Activated CD4-positive, alpha-beta memory T cell treated with anti-CD3 and anti-CD28 coated beads for 36 hours (primary cell): ENCODE measurements at places on chromosomes 1 and 21.

- DNase-seq, result no peak
These were observed 343.8 kb downstream of the RPS6KC1 start for GRCh38 chr1:213394837-213395236.

DNA sequence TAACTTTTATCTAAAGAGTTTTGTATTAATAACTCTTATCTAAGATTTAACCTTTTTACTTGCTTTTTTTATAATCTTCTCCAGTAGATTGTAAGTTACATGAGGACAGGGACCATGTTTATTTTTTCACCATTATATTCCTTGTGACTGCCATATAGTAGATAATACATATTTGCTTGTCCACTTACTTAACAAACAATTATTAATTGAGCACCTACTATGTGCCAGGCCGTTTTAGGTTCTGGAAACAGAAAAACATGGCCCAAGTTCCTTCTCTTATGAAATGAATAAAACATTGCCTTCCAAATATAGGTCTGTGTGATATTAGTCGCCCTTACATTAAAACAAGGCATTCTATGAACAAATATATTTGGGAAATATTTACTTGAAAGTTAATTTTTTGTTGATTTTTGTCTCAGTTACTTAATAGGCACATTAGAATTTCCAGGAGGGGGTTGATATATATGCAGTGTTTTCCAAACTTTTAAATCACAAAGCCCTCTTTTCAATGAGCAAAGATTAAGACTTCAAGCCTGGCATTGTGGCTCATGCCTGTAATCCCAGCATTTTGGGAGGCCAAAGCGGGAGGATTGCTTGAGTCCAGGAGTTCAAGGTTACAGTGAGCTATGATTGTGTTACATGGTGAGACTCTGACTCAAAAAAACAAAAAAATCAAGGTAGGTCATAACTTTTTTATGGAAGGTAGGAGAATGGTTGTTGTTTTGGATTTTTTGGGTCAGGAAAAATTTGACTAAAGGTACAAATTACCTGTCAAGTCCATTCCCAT lies 22.7 kb downstream of the CDKN2C start:
- DNase-seq, result no peak

DNA sequence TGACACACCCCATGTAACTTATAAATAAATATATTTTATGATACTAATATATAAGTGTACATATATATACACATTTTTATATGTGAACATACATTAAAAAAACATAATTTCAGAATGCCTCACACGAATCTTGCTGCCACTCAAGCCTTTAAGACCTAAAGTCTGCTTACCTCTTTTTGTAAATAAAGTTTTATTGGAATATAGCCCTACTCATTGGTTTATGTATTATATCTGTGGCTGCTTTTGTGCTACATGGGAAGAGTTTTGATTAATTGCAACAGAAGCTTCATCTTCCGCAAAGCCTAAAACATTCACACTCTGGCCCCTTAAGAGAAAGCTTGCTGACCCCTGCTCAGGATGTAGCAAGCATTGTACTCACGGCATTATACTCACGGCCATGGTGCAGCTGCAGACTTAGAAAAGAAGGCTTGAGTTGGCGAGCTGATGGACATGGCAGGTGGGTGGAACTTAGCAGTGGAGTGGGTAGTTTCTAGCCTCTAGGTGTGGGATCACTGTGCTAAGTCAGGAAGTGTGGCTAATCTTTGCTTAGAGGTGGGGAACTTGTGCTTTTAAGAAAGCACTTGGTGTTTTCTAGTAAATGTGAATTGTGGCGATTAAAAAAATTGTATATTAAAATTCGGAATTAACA lies 80.8 kb downstream of the DYRK1A start:
- no peak for DNase-seq

GRCh38 chr1:110190282-110190929 lies 19.7 kb upstream of the KCNC4 start:
- DNase-seq, result no peak

GRCh38 chr1:61980561-61980960 lies 214.1 kb upstream of the L1TD1 start:
- peak; percentile 35 for DNase-seq

DNA sequence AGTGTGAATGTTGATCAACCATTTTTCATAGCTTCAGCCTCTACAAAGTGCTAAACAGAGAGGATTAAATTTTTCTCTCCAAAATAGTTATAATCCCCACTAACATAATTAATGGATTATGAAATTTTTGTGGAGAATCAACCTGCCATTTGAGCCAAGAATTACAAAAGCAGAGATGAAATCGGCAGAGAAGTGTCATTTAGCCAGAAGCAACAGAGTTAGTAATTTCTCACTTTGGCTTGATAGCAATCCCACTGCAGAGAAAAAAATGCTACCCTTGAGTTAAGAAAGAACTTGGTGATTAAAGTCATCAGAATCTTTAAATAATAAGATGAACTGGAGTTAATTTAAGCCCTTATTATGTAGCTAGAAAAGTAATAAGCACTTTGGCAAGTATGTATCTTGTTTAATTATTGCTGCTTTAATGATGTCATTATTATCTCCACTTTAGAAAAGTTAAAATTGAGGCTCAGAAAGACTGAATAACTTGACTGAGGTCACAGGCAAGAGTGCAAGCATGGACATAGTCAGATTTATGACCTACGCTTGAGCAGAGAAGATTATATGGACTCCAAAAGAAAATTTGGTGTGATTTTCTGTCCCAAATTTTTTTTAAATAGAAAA lies 37.3 kb downstream of the RGS4 start:
- DNase-seq, result no peak

GRCh38 chr1:33074193-33074945 lies 6.6 kb upstream of the AZIN2 start:
- DNase-seq, result no peak

DNA sequence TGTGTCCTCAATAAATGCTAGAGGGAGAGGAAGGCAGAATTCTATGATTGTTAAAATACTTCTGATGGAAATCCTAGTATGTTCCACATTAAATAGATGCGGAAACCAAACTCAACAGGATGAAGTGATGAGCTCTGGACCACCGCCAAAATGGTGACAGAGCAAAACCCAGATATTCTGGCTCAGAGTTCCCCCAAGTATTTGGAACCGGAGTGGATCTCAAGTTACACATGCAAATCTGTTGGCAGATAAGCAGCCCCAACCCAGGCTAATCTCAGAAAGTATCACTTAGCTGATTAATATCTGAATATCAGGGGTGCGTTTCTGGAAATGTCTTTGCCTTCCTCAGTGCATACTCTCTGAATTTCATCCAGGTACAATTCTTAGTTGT lies 17.4 kb upstream of the GRHL3 start:
- DNase-seq, result no peak

DNA sequence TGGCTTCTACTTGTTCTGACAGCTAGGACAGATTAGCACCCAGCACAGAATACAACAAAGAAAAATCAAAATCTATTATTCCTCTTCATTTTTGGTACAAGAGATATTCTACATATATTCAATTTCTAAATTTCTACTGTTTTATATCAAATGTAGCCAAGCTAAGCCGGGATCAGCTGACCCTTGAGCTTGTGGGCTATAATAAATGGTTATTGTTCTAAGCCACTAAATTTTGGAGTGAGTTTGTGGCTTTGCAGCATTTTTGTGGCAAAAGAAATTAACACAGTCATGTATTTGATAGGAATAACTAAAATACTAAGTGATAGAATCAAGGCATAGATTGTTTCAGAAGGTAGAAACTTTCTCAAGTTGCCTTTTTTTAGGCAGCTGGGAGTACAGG lies 50.7 kb downstream of the APP start:
- no peak for DNase-seq

- no peak for DNase-seq
These were observed at the start of gene OR1C1 for GRCh38 chr1:247760456-247760855. Gene OR1C1, minus strand, starts transcription at chr1:247760556. Its CDS starts 2,150 bp downstream, at chr1:247758406.

GRCh38 chr1:5599541-5599940 lies 392.7 kb downstream of the NPHP4 start:
- DNase-seq, result no peak

GRCh38 chr1:227328405-227329019 lies 10.2 kb upstream of the CDC42BPA start:
- DNase-seq, result no peak

GRCh38 chr21:38542263-38542662 lies 44.0 kb upstream of the ERG start:
- no peak for DNase-seq

DNA sequence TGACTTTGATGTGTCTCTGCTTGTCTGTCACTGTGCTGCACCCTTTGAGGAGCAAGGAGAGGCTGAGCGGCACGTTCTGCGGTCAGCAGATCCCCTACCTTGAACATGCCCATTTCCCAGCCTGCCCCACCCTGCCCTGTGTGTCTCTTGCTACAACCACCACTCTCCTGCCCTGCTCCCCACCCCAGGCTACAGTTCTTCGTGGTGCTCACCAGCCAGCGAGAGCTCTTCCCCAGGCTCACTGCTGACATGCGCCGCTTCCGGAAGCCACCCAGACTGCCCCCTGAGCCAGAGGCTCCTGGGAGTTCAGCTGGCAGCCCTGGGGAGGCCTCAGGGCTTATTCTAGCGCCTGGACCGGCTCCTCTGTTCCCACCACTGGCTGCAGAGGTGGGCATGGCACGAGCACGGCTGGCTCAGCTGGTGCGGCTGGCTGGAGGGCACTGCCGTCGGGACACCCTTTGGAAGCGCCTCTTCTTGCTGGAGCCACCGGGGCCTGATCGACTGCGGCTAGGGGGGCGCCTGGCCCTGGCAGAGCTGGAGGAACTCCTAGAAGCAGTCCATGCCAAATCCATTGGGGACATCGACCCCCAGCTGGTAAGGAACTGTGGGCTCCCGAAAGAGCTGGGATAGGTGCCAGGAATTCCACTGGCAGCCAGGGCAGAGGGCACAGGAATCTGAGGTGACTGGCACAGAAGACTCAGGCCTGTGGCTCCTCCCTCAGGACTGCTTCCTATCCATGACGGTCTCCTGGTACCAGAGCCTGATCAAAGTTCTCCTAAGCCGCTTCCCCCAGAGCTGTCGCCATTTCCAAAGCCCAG lies 5.6 kb downstream of the HYI start:
- DNase-seq, result no peak
